ENCODE measurements at places on chromosomes 2 and 18.

- no peak for DNase-seq
These were observed 2.3 kb upstream of the ZNF532 start for GRCh38 chr18:58862356-58862755.

DNA sequence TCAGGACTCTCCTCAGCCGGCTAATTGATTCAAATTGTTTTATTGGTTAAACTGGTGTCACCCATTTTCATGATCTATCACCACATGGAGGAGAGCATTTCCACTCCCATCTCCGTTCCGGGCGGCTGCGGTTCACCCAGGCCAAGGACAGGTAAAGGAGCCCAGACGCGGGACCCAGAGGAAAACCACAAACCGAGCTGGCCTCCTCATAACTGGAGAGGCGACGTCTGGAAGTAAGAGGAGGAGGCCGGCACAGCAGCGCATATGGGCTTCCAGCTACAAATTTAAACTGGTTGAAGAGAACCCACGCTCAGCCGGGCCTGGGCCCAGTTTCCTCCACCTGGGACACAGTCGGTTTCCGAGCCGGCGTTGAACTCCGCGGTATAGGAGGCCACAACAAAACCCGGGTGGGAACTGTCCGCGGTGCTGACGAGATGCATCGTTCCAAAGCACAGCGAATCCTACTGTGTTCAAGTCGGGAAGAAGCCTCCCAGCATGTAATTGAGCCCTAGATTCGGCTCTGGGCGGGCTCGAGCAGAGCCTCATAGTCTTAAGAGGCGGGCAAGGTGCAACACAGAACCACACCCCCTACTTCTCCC, 3.0 kb upstream of the SKOR2 start:
- peak; percentile 88 for DNase-seq

GRCh38 chr2:225182126-225182525, 139.9 kb upstream of the DOCK10 start:
- no peak for DNase-seq

- no peak for DNase-seq
These were observed 29.0 kb downstream of the TNFRSF11A start for GRCh38 chr18:62354151-62354550.

DNA sequence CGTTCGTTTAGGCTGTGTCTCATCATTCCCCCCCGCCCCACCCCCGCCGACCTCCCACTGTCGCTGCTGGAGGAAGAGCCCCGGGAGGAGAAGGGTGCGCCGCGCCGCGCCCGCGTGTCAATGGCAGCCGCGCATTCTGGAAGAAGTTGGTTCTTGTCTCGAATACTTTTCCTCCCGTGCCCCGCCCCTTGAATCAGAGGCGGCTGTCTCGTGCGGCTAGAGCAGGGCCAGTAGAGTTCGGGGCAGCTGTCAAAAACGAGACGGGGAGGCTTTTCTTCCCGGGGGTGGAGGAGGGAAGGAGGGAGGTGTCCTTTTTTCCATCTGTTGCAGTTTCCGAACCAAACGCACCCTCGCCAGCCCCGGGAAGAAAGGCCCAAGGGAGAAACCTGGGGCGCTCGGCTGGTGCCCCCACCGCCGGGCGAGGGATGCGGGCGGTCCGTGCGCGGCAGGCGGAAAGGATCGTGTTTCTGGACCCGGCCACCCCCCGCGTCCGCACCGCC, 410 bp upstream of the TGIF1 start:
- peak; percentile 64 for DNase-seq

GRCh38 chr2:222280795-222281194, 18.0 kb downstream of the PAX3 start:
- no peak for DNase-seq

GRCh38 chr2:105954891-105955290, 210.2 kb downstream of the NCK2 start:
- no peak for DNase-seq

DNA sequence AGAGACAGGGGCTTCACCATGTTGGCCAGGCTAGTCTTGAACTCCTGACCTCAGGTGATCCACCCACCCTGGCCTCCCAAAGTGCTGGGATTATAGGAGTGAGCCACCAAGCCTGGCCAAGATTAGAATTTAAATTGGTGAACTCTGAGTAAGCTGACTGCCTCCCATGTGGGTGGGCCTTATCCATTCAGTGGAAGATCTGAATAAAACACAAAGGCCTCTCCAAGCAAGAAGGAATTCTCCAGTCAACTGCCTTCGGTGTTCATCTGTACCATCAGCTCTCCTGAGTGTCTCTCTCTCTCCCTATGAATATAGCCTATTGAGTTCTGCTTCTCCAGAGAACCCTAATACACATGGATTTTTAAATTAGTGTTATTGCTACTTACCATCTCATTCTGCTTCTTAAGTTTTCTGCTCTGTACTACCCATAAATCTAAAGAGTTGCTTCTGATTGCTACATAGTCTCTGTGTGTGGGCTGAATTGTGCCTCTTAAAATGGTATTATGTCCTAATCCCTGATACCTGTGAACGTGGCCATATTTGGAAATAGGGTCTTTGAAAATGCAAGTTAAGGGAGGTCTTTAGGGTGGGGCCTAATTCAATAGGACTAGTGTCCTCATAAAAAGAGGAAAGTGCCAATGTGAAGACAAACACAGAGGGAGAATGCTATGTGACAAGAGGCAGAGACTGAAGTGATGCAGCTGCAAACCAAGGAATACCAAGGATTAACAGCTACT, 36.3 kb downstream of the FBXO11 start:
- DNase-seq = no peak

DNA sequence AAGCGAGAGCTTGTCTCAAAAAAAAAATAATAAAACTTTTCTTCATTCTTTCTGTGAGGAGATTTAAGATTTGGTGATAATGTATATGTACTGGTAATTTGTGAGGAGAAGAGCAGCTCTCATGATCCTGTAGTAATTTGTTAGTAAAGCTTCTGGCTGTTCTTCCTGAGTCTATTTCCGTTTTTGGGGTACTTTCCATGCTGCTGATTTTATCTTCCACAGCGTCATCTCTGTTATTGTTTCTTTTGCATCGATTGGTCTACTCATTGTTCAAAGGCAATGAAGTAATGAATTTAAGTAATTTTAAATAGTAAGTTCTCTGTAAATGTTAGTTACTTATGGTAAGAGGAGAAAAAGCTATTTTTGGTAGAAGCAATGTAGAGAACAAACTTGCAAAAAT, 12.0 kb downstream of the NDUFAF7 start:
- DNase-seq = no peak

GRCh38 chr2:199258291-199258690, 199.4 kb downstream of the SATB2 start:
- no peak for DNase-seq

DNA sequence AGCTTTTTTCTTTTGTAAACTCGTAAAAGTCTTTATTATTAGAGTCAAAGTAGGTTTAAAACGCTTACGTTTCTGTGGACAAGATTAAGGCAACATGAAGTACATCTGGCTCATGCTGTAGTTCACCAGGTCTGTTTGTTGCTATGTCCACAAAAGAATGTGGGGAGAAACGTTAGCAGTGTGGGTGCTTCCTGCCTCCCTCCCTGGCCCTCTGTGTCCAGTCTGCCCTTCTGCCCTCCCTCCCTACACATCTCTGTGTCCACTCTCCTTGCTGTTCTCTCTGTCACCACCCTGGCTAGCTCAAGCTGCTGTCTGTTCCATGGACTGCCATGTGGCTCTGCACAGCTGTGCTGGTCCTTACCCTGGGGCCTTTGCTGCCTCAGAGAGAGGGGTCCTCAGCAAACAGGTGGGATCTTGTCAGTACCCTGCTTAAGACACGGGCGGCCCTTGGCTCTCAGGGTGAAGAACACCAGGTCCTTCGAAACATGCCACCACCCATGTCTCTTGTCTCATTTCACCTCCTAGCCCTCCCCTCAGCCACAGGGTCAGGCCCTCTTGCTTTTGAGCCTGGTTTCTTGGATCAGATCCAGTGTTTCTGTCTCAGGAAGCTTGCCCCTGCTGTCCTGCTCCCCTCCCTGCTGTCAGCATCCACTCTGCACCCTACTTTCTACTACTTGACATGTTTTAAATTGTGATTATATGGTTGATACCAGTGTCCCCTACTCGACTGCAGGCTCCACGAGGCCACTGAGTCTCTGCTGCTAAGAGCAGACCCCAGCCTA, 79.2 kb downstream of the LIMS1 start:
- DNase-seq = no peak

GRCh38 chr2:192687015-192687414, 492.3 kb upstream of the TMEFF2 start:
- no peak for DNase-seq

DNA sequence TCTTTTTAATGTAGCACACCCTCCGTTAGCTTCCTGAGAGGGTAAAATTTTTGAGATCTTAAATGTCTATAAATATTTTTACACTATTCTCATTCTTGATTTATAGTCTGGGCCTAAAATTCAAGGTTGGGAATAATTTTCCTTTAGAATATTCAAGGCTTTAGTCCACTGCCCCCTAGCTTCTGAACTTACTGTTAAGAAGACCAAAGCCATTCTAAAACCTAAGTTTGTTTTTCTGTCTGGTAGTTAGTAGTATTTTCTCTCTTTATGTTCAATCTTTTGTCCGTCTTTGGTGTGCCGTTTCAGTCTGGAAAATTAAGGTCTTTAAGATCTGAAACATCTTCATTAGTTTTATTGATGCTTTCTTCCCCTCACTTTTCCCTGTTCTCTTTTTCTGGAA, 14.5 kb downstream of the OSBPL6 start:
- no peak for DNase-seq

DNA sequence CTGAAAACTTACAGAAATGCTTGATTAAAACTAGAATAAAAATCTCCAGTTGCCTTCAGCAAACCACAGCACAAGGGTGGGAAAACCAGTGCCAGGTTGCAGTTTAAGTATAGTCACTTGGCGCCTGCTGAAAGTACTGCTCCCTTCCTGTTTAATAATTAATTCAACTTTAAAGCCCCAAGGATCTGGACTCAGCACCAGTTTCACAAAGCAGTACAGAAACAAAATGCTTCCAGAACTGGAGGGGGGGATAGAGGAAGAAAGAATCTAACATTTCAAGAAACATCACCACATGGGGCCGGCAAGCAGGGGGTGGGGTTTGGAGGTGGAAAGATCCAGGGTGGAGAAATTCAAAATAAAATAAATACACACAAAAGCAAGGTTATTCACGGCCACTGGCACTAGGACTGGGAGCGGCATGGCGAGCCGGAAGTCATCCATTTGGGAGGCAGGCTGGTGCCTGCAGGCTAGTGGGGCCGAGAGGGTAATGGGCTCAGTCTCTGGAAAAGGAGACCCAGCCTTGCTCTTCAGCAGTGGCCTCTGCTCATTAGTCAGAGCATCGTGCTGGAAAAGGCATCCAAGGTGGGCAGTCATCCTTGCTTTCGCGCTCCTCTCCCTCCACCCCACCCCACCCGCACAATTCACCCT, 85.8 kb downstream of the POU3F3 start:
- no peak for DNase-seq

GRCh38 chr2:40367652-40368051, 84.2 kb downstream of the SLC8A1 start:
- DNase-seq = no peak

DNA sequence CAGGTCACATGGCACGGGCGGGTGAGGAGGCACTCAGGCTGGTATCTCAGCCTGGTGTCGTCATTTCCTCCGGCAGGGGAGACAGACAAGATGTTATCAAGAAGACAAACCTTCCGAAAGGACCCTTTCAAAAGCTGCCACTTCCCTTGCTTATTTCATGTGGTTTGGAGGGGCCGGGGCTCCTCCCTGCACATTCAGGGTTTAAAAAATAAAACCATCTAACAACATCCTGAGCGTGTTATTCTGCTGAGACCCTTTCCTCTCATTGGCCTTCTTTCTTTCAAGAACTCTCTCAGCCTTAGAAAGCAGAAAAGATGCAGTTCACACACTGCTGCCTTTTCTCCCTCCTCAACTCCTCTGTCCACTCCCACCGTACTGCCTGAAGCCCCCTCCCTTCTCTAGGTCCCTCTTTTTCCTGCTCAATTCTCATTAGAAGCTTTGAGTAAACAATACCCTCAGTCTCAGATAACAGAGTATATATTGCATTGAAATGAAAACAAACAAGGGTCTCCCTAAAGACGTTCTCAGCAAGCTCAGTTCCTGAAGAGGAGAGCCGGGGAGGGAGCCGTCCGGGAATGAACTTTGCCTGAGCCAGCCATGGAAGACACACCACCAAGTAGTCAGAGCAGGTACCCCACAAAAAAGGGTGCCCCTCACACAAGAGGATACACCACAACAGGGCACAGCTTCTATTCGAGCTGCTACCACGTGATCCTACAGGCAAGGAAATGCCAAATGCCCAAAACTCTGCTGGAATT, 9.7 kb downstream of the SMAD7 start:
- DNase-seq = peak; percentile 30

GRCh38 chr2:119721462-119721861, 38.3 kb upstream of the PTPN4 start:
- DNase-seq = no peak

- no peak for DNase-seq
These were observed 16.1 kb downstream of the NFATC1 start for GRCh38 chr18:79411614-79412526.

DNA sequence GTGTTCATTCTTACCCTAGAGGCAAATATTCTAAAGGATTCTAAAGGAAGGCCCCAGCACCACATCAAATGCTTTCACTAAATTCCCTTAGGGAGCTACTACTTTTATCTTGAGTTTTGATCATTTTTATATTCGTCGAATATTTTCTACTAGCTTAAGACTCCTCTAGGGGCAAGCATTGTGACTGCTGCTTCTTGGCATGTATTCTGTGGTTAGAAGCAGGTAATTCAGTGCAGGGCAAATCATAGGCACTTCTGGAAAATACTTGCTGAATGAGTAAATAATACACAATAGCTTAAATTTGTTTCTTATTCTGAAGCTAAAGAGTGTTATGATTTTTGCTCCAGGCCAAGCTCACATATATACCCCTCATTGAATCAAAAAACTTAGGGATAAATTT, 136.4 kb downstream of the LRP2 start:
- no peak for DNase-seq

DNA sequence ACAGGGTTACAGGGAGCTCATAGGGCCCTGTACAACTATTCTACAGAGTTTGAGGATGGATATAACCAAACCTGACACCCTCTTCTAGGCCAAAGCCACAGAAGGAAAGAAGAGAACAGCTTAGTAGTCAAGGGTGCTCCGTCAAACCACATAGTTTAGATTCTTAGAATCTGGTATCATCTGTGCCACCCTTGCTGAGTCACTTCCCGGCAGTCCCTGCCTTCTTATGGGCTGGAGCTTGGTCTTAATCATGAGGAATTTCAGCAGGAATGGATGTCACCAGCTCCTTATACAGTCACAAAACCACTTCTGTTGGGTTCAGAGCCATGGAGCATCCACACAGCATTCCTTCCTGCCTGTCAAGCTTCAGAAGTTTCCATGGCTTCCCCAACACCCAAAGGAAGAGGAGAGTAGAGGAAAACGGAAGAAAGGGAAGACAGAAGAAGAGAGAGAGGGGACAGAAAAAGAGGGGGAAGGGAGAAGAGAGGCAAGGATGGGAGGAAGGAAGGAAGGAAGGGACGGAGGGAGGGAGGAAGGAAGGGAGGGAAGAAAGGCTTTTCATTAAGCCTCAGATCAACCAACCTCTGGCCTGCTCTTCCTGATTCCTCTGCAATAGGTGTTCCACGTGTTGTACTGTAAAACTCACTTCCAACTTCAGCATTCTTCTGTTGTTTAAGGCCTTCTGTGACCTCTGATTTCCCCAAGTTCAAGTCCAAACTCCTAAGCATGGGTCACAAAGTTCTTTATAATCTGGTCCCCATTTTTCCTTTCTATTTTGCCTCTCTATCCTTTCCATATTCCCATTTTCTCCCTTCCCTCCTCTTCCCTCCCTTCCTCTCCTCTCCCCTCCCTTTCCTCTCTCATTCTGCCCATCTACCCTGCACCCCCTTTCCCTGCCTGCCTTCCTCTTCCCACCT, 246.1 kb upstream of the TNP1 start:
- no peak for DNase-seq

GRCh38 chr2:223746611-223747010, 90.8 kb downstream of the AP1S3 start:
- no peak for DNase-seq

Data from endothelial cell (in vitro differentiated cells).